ENCODE measurements at places on chromosomes 5 and 9. TPM values are rescaled to one million over a fixed set of nuclear protein-coding genes. Genes with fewer than 3 reads are reported as not detected.
A peak's percentile ranks its signal among the peaks of the same experiment; 100 is the strongest.

GRCh38 chr5:146725025-146725424, 153.5 kb downstream of the PPP2R2B start:
- H3K36me3 ChIP-seq, result no peaks in the 10 kb centered on the region
- no peak for DNase-seq
- H3K27me3 ChIP-seq, result peaks cover 2% of the 10 kb centered on the region
- H3K4me3 ChIP-seq, result no peak overlapping the region
- no peak overlapping the region for H3K27ac ChIP-seq
- no peaks in the 10 kb centered on the region for H3K4me1 ChIP-seq

DNA sequence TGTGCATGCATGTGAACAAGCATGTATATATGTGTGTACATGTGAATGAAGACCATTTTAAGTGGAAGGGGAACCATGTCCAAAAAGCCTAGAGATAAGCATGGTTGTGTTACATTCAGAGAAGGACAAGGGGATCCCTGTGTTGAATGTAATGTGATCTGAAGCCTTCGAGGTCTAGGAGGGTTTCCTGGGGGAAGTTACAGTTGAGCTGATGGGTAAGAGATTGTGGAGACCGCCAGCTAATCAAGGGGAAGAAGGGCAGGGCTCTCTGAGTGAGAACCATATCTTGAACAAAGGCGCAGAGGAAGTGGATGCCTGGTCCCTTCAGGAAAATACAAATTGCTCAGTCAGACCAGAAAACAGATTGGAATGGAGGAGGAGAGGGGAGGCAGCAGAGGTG, 45.5 kb upstream of the TNFSF15 start:
- peaks cover 10% of the 10 kb centered on the region for H3K4me1 ChIP-seq
- no peak for DNase-seq
- H3K27me3 ChIP-seq, result no peaks in the 10 kb centered on the region
- H3K4me3 ChIP-seq, result no peak overlapping the region
- peaks cover 7% of the 10 kb centered on the region for H3K36me3 ChIP-seq

DNA sequence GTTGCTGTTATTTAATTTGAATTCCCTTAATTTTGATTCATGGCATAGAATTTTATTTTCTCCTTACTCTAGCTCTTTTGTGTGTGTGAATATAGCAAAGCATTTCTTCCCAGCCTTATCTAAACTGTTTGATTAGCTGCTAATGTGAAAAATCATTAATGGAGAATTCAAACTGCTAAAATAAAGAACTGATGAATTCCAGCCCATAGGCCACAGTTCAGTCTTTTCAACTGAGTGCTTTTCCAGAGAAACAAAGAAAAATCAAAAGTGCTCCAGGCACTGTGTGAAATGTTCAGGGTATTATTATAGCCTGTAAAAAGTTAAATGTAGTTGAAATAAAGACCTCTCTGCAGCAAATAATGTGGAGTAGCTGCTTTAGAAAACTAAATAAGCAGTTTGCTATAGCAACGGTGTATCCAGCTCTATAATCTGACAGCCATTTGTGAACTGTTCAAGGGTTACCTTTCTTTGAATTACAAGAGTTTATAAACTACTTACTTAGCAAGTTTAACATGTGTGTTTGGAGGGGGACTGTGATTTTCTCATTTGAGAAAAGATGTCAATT, 123.8 kb downstream of the GIN1 start:
- peaks cover 4% of the 10 kb centered on the region for H3K4me1 ChIP-seq
- H3K27me3 ChIP-seq, result no peaks in the 10 kb centered on the region
- no peak overlapping the region for H3K4me3 ChIP-seq
- DNase-seq, result no peak

DNA sequence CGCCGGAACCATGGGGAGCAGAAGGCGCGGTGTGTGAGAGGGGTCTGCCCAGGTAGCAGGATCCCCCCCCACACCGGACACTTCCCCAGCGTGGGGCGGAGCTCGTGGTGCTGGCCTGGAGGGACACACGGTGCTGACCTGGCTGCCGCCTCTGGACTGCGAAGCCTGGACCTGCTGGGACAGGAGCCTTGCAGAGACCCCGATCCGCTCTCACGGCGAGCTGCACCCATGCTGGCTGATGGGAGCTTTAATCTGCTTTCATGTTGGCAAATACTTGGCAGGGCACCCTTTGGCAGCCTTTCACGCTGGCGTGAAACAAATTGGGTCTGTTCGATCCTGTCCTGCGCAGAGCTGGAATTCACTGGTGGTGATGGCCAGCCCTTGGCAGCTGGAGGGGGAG, 7.4 kb downstream of the NKD2 start:
- peaks cover 2% of the 10 kb centered on the region for H3K4me1 ChIP-seq
- no peaks in the 10 kb centered on the region for H3K36me3 ChIP-seq
- H3K4me3 ChIP-seq, result no peak overlapping the region

- no peaks in the 10 kb centered on the region for H3K36me3 ChIP-seq
- no peak overlapping the region for H3K4me3 ChIP-seq
These were observed 30.5 kb upstream of the F2RL1 start for GRCh38 chr5:76788362-76788761.

DNA sequence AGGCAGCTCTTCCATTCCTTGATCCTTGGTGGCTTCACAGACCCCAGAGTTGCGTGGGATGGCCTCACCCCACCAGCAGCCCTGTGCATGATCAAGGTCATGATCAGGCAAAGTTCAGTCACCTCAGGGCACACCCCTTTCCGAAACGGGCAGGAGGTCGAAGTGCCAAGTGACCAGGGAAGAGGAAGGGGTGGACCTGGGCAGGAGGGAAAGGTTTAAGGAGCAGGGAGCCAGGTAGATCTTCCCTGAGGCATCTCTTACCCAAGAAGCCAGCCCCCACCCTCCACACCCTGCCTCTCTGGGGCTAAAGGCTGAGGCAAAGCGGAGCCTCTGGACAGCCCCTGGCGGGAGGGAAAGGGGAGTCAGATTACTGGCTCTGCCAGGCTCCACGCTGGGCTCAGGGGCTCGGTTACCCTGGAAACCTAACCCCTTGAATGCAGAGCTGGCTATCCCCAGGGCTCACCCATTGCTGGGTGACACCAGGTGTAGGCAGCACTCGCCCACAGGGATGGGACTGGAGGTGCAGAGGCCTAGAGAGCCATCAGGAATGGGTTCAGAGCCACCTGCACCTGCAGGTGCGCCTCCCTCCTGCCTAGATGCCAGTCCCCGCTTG, 3.6 kb downstream of the MGAT4B start:
- no peak overlapping the region for H3K4me3 ChIP-seq
- no peak for DNase-seq
- H3K27me3 ChIP-seq, result no peaks in the 10 kb centered on the region
- H3K36me3 ChIP-seq, result peaks cover 3% of the 10 kb centered on the region

- no peaks in the 10 kb centered on the region for H3K27me3 ChIP-seq
- no peak for DNase-seq
- no peak overlapping the region for H3K4me3 ChIP-seq
These were observed 321.7 kb downstream of the NDUFS4 start for GRCh38 chr5:53882006-53882675.

DNA sequence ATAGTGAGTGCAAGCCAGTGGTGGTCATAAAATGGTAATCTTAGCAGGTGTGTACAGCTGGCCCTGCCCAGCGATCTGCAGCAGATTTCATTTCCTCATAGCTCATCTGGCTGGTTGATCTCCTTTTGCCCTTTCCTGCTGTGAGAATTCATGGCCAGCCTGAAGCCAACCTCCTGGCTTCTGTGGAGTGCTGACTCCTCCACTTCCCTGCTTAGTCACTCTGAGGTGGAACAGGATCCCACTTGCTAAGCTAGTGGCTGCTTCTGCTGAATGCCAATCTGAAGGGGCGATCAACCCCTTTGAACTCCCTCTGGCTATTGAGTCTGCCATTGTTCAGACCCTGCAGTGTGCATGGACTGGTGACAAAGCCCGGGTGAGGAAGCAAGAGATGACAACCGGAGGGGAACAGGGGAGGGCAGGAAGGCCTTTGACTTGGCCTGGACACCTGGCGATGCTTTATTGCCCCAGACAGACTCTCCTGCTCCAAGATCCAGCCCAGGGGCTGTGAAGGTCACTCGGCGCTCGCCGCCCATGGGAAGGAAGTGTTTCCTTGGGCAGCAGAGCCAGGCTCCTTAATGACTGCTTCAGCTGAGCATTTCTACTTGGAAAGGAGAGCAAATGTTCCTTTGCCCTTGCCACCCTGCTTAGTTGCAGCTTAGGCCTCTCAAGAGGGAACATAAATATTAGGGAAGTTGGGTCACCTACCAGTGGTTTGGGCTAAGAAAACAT, 341.1 kb downstream of the ZSWIM6 start:
- no peaks in the 10 kb centered on the region for H3K4me1 ChIP-seq
- H3K27ac ChIP-seq, result no peak overlapping the region
- DNase-seq, result no peak
- peaks cover 5% of the 10 kb centered on the region for H3K27me3 ChIP-seq
- H3K4me3 ChIP-seq, result no peak overlapping the region

DNA sequence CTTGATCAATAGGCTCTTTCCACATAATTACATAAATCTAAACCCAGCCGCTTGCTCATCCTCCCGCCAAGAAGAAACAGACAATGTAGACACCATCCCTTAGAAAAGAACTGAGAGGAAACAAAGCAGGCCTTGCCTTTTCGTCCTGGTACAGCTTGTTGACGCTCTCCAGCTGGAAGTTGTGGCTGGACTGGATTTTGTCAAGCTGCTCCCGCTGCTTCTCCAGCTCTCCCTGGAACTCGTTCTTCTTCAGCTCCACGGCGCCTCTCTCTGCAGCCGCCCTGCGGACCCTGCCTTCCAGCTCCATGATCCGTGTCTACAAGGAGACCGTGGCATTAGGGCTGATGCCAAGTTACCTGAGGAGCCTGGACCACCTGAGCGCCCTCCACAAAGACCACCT, 22.1 kb downstream of the GOLM1 start:
- H3K4me3 ChIP-seq, result no peak overlapping the region
- no peak overlapping the region for H3K27ac ChIP-seq
- no peaks in the 10 kb centered on the region for H3K27me3 ChIP-seq
- no peaks in the 10 kb centered on the region for H3K36me3 ChIP-seq
- no peak for DNase-seq

DNA sequence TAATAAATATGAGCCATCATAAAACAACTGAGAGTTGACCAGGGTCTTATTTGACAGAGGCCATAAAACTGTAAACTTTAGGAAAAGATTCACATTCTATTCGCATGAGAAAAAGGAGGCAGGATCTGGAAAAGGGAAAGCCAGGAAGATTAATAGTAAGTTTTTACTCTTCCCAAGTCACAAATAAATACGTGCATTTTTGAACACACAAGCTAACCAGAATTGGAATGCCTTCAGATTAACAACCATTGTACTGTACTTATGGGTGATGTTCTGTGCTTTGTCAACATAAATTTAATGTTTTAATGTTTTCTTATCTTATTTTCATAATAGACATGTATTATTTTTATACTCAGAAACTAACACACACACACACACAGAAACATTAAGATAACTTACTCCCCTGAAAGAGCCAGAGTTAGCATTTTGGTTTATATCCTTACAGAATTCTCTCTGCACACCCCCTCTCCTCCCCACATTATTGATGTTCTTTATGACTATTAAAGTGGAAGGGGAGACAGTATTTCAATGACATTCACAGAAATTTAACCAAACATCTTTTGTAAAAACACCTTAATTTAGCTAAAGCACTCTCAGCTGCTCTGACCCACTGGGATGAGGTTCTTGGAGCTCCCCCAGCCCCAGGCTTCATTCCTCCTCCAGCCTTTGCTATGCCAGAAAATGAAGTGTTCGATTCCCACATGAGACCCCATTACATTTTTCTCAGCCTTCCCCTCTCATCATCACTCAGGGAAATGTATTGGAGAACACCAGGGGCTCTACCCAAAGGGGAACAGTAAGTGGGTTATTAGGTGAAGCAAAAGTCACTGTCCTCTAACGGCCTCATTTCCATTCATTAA, 155.5 kb downstream of the ESM1 start:
- H3K27ac ChIP-seq, result no peak overlapping the region
- H3K27me3 ChIP-seq, result peaks cover 18% of the 10 kb centered on the region
- H3K4me1 ChIP-seq, result no peaks in the 10 kb centered on the region
- no peak for DNase-seq

GRCh38 chr9:77982581-77983319, 48.9 kb downstream of the GNAQ start:
- no peak overlapping the region for H3K27ac ChIP-seq
- H3K4me1 ChIP-seq, result peaks cover 59% of the 10 kb centered on the region
- peak overlapping the region; percentile 22 for H3K4me3 ChIP-seq
- DNase-seq, result no peak

DNA sequence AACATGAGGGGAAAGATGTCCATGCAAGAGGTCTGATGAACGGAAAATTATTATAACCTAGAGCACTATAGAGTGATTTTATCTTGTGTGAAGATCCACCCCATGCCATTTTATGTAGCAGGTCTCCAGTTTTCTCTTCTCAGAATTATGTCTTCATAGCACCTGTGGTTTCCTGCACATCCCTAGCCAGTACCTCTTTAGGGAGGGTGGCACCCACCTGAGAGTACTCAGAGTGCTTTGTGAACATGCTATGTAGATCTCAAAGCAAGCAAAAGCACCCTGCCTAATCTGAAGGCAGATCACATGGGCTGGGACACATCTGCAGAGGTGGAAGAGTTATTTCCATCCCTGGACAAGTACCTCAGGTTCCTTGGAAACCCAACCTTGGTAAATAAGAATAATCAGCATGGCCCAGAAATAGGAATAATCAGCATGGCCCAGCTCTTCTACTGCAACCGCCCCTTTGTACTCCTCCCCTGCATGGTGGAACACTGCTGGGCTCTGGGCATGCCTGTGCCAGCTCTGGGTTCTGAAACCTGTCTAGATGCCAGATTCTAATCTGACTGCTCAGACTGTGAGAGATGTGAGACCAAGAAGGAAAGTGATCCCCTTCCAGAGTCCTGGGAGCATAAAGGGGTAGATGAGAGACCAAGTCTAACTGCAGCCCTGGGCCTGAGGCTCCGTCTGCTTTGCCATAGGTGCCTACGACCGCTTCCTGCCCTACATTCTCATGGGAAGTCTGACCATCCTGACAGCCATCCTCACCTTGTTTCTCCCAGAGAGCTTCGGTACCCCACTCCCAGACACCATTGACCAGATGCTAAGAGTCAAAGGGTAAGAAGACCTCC, 23.7 kb downstream of the SLC22A5 start:
- peaks cover 19% of the 10 kb centered on the region for H3K36me3 ChIP-seq
- H3K4me3 ChIP-seq, result no peak overlapping the region
- H3K4me1 ChIP-seq, result peaks cover 66% of the 10 kb centered on the region
- DNase-seq, result no peak
- H3K27ac ChIP-seq, result no peak overlapping the region

C5orf52 gene
- not detected for total RNA-seq

LCN2 gene
- total RNA-seq, result not detected

GMCL2 gene
- total RNA-seq, result not detected

ADAMTS16 gene
- not detected for total RNA-seq
